ENCODE measurements at places on chromosomes 2 and 18.

- DNase-seq, result no peak
These were observed 17.0 kb upstream of the HPCAL1 start for GRCh38 chr2:10285556-10286198.

- no peak for DNase-seq
These were observed 24.2 kb upstream of the UGT1A8 start for GRCh38 chr2:233593201-233593600.

- DNase-seq, result no peak
These were observed 208.0 kb downstream of the RBM43 start for GRCh38 chr2:151053661-151053990.

GRCh38 chr18:45793264-45793965, 32.1 kb upstream of the SIGLEC15 start:
- no peak for DNase-seq

GRCh38 chr18:13791181-13791580, 32.8 kb upstream of the MC5R start:
- DNase-seq, result no peak

- DNase-seq, result no peak
These were observed 128.1 kb downstream of the EIPR1 start for GRCh38 chr2:3249476-3249962.

DNA sequence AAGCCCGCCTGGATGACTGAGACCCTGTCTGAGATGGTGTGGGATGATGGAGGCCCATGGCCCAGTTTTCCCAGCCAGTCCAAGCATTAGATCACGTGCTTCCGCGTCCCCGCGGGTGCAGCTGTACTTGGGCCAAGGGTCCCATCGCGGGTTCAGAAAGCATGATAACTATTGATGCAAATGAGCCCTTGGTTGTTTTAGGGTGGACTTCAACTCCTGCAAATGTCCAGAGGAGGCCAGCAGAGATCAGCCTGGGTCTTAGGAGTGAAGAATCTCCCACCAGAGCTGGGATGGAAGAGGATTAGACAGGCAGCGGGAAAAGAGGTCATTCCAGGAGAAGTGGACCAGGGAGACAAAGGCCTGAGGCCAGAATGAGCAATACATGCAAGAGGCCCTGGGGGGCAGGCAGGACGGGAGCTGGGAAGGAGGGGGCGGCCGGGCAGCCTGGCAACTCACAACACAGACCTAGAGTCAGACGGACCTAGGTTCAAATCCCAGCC, 89.9 kb upstream of the TMEM247 start:
- DNase-seq, result no peak
